Myocyte (in vitro differentiated cells): ENCODE measurements at places on chromosomes 11 and 22.

GRCh38 chr11:60867871-60868681, 734 bp downstream of the ZP1 start:
- DNase-seq = no peak

- no peak for DNase-seq
These were observed 684.9 kb upstream of the CCDC90B start for GRCh38 chr11:83971063-83971462.

DNA sequence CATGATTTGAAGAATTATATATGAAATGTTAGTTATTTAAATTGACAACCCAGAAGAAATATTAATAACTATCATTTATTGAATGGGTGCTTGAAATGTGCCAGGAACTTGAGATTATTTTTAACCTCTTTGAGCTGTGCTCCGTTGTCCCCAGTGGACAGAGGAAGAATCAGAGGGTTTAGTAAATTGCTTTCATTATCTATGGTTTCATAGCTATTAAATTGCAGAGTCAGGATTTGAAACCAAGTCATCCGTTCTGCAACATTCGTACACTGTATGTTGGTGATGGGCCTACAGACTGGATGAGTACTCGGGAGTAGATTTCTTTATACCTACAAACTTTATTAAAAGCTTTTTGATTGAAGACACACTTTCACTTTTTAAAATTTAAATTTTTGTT, 4.9 kb downstream of the HSD17B12 start:
- DNase-seq = no peak

DNA sequence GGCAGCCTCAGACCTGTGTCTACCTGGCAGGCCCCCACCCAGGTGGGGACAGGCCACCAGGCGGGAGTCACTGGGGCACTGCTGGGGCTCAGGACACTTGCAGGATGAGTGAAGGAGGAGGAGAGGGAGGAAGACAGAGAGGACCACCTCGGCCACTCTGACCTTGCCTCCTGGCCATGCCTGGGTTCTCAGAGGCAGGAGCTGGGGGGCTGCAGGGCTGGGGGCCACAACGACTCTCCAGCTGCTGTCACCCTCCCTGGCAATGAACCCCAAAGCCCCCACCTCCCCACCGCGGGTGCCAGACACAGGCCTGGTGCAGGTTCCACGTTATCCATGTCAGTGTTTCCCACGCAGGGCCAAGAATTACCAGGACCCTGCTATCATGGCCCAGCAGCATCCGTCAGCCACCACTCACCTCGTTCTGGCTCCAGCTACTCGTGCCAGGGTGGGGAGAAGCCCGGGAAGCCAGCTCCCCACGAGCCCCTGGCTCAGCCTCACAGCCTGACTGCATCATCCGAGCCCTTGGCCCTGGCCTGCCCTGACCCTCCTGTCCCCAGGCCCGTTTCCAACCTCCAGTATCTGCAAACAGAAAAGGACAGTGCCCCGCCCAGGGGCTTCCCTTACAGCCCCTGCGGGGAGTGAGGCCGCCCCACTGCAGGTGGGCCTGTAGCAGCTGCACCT, 62.4 kb downstream of the BRD1 start:
- no peak for DNase-seq

DNA sequence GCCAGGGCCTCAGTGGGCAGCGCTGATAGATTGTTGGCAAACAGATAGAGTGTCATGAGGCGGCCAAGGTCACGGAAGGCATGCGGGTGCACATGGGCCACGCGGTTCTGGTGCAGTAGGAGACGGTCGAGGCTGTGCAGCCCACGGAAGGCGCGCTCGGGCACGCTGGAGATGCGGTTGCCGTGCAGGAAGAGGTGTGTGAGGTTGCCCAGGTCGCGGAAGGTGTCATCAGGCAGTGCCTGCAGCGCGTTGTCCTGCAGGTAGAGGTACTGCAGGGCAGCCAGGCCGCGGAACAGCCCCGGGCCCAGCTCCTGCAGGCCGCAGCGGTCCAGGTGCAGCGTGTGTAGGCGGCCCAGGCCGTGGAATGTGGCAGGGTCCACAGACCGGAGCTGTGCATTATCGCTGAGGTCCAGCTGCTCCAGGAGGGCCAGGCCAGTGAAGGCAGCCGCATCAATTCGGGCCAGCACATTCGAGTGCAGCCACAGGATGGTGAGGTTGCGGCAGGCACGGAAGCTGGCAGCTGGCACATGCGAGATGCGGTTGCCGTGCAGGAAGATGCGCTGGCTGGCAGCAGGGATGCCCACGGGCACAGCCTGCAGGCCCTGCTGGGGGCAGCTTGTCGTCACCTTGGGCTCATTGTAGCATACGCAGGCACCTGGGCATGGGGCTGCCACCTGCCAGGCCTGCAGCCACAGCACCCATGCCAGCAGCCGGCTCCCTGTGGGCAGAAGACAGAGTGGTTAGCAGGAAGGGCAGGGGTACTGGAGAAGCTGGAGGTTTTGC, 25.5 kb downstream of the RTN4R start:
- no peak for DNase-seq

GRCh38 chr22:48146426-48146825, 1384.0 kb downstream of the TBC1D22A start:
- no peak for DNase-seq

- peak; percentile 55 for DNase-seq
These were observed at the start of gene GRK3 for GRCh38 chr22:25564320-25564978. Gene GRK3, plus strand, starts transcription at chr22:25564675. Its CDS starts 366 bp downstream, at chr22:25565041.

DNA sequence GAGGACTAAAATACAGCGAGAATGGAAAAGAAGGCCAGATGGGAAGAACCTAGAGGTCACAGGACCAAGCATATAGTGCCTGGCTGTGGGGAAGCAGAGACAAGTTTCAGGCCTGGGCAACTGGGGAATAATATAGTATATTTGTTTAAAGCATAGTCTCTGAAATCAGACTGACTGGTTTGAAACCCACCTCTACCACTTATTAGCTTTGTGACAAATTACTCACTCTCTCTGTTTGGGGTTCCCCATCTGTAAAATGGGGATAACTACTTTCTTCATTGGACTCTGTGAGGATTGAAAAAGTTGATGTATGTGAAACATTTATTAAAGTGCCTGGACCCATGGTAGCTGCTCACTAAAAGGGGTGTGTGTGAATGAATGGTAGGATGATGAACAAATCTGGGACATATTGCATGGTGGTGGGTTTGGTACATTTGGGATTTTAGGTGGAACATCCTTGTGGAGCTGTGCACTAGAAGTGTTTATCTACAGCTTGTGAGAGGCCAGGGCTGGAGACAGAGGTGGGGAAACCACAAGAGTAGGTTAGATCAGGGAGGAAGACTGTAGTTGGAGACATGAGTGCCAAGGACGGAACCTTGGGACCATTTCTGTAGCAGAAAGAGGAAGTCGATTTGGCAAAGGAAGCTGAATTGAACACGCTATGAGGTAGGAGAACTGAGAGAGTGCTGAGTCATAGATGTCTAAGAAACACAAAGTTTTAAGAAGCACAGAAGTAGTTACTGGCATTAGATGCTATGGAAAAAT, 52.6 kb downstream of the SWAP70 start:
- DNase-seq = no peak

- no peak for DNase-seq
These were observed 14.3 kb downstream of the RASSF10 start for GRCh38 chr11:13023423-13023822.

- DNase-seq = no peak
These were observed 3.4 kb downstream of the TIGD3 start for GRCh38 chr11:65357856-65358356.

GRCh38 chr22:25389541-25389919, 170.1 kb downstream of the CRYBB2 start:
- DNase-seq = no peak

DNA sequence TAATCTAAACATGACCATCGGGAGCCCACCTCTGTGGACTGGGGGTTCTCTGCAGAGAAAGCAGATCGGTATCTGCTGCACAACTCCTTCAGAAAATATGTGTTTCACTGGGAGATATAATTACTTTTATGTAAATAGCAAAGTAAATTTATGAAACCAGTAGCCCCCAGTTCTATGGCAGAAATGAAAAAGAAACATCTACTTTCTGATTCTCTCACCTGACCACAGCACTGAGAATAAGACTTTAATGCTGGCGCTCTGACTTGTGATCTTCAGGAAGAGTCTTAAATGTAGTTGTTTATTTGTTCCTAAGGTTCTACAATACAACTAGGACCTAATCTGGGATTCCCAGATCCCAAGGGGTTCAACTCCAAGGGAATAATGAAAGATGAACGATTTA, 518.0 kb downstream of the DLG2 start:
- DNase-seq = no peak

- no peak for DNase-seq
These were observed 345.7 kb upstream of the NARS2 start for GRCh38 chr11:78920329-78920728.

DNA sequence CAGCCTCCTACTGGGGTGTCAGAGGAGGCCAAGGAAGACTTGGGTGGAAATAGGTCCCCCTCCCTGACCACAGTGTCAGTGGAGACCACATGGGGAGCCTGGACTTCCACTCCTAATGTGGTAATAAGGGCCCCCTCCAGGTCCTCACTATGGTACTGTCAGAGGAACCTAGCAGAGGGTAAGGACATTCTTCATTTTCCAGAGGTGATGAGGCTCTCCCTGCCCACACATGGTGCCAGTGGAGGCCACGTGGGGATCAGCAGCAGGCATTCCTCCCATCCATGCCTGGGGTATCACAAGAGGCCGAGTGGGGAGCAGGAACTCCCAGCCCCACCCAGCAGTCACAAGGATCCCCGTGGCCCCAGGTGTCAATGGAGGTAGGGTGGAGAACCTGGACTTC, 6.5 kb upstream of the CLDN5 start:
- DNase-seq = no peak

- DNase-seq = no peak
These were observed 106.2 kb upstream of the TBCEL start for GRCh38 chr11:120917559-120918239.

DNA sequence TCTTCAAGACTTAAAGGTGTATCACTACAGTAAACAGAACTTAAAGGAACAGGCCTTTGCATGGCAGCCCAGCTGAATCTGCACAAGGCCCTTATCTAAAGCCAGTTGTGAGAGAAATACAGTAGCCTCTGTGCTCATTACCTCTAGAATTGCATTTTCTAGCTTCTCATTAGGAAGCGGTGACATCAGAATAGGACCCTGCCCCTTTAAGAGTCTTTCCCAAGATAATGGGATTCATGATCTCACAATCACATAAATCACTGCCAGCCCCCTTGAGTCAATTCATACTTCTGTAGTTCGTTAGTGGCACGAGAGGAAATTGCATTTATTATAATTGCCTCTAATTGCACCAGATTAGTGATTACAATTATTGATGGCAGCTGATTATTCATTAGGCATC, 170.3 kb downstream of the NTM start:
- DNase-seq = no peak
